Subcutaneous adipose tissue (tissue), 4 donors: ENCODE measurements at places on chromosomes 3 and 15. TPM values are rescaled to one million over a fixed set of nuclear protein-coding genes. Genes with fewer than 3 reads are reported as not detected.

Gene BFSP2
- total RNA-seq = not detected

Gene GOLGA6D
- not detected for total RNA-seq

Gene COLQ
- total RNA-seq = 5.1 TPM

Gene ALDH1A3
- total RNA-seq = 45.1 TPM

Gene RLBP1
- not detected for total RNA-seq

Gene RARB
- 1.6 TPM for total RNA-seq

Gene GPR87
- total RNA-seq = not detected

Gene LDHAL6B
- not detected for total RNA-seq

Gene HAPLN3
- 18.8 TPM for total RNA-seq

Gene ZBTB47
- total RNA-seq = 38.2 TPM

Gene HHLA2
- total RNA-seq = not detected

Gene CEP152
- 3.4 TPM for total RNA-seq

Gene LRRC2
- total RNA-seq = 7.7 TPM

Gene POPDC2
- 2.3 TPM for total RNA-seq

Gene COPG1
- total RNA-seq = 81.9 TPM

Gene RYR3
- 1.9 TPM for total RNA-seq

Gene PDZRN3
- 25.3 TPM for total RNA-seq

Gene ZIC1
- 3.4 TPM for total RNA-seq

Gene P2RY1
- 14.3 TPM for total RNA-seq

Gene GOLGA8J
- total RNA-seq = 3.8 TPM

Gene RPL39L
- 8.9 TPM for total RNA-seq

Gene KLHDC8B
- total RNA-seq = 166 TPM

Gene BLM
- 5.3 TPM for total RNA-seq

Gene MYO5C
- 24.3 TPM for total RNA-seq

Gene HDAC11
- 9.7 TPM for total RNA-seq

Gene DNAH1
- 30.3 TPM for total RNA-seq

Gene C3orf52
- 1.3 TPM for total RNA-seq

Gene SYNPR
- total RNA-seq = not detected

Gene CPEB1
- 3.1 TPM for total RNA-seq

Gene HTD2
- 6.4 TPM for total RNA-seq

Gene CADPS
- 1.9 TPM for total RNA-seq

Gene PRRT3
- 0.88 TPM for total RNA-seq

Gene PLS1
- total RNA-seq = not detected

Gene PDCD10
- 46.5 TPM for total RNA-seq

Gene IQCF5
- total RNA-seq = not detected

Gene PLOD2
- total RNA-seq = 89.2 TPM

Gene MST1R
- total RNA-seq = 2.8 TPM

Gene FETUB
- not detected for total RNA-seq

Gene SELENOT
- total RNA-seq = 207 TPM

Gene SV2B
- 6.4 TPM for total RNA-seq

Gene NUSAP1
- 2.6 TPM for total RNA-seq

Gene DPP8
- total RNA-seq = 42.2 TPM

Gene AGBL1
- not detected for total RNA-seq

Gene SCN5A
- not detected for total RNA-seq

Gene CPA3
- total RNA-seq = 1.9 TPM

Gene RBMS3
- total RNA-seq = 126 TPM

Gene CELSR3
- total RNA-seq = 0.33 TPM

Gene RFTN1
- total RNA-seq = 116 TPM

Gene GPR171
- total RNA-seq = 3.9 TPM

Gene ITIH1
- total RNA-seq = 0.34 TPM
